Muscle of leg (tissue), 16 donors: ENCODE measurements at places on chromosomes 3 and 15.

DNA sequence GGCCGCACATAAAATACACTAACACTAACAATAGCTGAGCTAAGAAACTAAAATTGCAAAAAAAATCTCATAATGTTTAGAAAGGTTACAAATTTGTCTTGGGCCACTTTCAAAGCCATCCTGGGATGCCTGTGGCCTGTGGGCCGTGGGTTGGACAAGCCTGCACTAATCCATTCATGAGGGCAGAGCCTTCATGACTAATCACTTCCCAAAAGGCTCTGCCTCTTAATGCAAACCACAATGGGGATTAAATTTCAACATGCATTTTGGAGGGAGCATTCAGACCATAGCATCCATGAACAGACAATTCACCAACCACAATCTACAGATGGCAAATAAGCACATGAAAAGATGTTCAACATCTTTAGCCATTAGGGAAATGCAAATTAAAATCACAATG lies 128.2 kb downstream of the SUCLG2 start:
- DNase-seq: no peak

DNA sequence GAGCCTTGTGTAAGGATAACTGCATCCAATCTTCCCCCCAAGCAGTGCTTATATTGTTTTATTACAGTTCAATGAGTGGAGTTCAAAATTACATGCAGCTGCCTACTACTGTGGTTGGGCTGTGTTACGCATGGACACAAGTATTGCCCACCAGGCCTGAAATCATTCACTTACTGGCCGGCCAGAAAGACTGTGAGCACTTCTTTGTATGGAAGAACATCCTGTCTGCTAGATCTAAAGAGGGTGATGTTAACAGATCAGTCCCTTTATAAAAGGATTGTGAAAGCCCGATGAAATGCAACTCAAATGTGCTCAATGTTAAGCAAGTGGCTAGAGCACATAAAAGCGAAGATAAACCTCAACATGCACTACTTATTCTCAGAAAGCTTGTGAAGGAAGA lies 132.5 kb downstream of the FOXP1 start:
- DNase-seq: no peak

DNA sequence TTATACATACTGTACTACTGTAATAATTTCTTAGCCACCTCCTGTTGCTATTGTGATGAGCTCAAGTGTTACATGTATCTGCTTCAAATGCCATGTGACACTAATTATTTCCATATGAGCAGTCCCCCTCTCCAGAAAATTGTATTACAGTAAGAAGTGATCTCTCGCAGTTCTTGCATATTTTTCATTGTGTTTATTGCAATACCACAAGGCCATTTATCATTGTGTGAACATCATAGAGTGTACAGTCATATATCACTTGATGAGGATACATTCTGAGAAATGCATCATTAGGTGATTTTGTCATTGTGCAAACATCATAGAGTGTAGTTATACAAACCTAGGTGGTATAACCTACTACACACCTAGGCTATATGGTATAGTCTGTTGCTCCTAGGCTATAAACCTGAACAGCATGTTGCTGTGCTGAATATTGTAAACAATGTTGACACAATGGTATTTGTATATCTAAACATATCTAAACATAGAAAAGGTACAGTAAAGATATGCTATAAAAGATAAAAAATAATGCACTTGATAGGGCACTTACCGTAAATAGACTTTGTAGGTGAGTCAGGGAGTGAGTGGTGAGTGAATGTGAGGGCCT lies 189.6 kb upstream of the MLF1 start:
- DNase-seq: peak; percentile 31

- DNase-seq: no peak
Measured at GRCh38 chr3:192645437-192645836, 81.9 kb downstream of the FGF12 start.

GRCh38 chr3:39241561-39241960 lies 38.3 kb downstream of the CX3CR1 start:
- no peak for DNase-seq

- no peak for DNase-seq
Measured at GRCh38 chr3:14389716-14390115, 12.7 kb upstream of the SLC6A6 start.

DNA sequence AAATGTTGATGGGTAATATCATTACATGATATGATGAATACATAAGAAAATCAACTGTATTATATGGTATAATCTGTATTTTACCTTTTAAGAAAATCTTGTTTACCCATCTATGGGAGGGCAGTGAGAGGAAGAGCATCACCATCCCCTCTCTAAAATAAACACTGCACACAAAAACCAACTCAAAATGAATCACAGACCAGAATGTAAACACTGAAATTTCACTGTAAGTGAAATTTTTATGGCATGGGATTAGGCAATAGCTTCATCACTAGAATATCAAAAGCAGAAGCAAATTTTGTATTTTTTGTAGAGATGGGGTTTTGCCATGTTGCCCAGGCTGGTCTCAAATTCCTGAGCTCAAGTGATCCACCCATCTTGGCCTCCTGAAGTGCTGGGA lies 26.2 kb downstream of the IFT80 start:
- DNase-seq: no peak

DNA sequence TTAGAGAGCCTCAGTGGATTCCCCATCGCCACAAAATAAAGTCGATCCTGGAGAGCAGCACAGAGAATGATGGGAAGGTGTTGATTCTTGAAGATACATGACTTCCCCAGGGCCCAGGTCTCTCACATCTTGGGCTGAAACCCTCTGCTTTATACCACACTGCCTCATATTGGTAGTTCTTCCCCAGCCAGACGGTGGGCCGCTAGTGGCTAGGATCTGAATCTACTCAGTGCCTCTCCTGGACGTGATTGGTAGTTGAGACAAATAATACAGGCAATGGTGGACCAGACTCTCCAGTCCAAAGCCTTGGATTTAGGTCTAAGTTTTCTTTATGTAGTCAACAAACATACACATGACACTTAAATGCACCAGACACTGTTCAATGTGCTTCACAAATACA lies 49.7 kb downstream of the RAB11A start:
- no peak for DNase-seq

GRCh38 chr3:129576514-129577352 lies 29.7 kb downstream of the PLXND1 start:
- DNase-seq: peak; percentile 78

DNA sequence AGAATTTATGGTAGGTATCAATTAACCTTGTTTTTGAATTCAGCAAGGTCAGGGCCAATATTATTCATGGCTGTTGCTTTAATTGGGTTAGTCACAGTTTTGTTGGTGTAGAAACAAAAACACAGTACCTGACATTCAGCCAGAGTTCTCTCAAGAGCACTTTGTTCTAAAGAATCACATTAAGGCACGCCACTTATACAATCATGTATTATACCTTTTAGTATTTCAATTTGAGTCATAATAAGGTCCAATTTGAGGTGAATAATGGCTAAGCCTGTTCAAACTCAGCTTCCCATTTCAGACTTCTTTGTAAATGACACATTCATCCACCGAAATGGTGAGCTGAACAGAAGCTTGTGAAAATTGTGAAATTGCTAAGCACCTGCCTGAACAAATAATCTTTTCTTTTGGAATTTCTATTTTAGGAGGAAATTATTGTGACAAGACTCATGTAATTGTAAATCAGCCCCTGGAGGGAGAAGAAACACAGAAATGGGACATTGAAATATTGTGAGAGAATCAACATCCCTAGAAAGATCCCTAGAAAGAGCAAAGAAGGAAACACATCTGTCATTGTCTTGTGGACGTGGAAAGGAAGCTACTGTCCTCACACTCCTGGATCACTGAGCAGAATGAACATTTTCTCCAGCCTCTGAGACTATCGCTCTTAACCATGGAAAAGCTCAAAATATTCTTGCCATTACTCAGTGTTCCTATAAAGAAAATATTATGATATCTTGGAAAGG lies 29.3 kb downstream of the RIOX2 start:
- no peak for DNase-seq

- DNase-seq: no peak
Measured at GRCh38 chr3:167940241-167940640, 155.5 kb downstream of the GOLIM4 start.
